ENCODE measurements at places on chromosomes 6 and 20.

- DNase-seq, result no peak
Measured at GRCh38 chr20:24370911-24371695, 98.3 kb upstream of the SYNDIG1 start.

- no peak for DNase-seq
Measured at GRCh38 chr20:52847731-52848359, 124.3 kb upstream of the TSHZ2 start.

- no peak for DNase-seq
Measured at GRCh38 chr6:117545161-117545595, 57.1 kb downstream of the GOPC start.

GRCh38 chr6:138084904-138085838 lies 22.0 kb downstream of the PERP start:
- no peak for DNase-seq

DNA sequence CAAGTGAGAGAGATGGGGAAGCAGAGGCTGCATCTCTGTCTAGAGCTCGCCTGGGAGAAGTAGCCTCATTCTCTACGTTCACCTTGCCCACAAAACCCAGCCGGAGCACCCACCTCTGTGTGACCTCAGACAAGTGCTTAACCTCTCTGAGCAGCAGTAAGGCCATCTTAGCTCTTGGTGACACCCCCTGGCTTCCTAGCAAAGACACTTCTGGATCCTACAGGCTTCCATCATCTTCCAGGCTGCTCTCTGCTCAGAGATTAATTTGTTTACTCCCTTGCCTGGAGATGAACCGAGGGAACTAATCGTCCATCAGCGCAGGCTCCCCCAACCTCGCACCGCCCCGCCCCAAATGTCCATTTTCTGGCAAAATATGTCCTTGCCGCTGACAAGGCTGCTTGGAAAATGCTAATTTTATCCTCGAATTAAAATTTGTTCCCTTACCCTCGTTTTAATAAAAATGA lies 24.0 kb upstream of the CTNNBL1 start:
- no peak for DNase-seq

GRCh38 chr20:59019217-59019616 lies at the start of gene TUBB1:
Gene TUBB1 (plus strand): TSS chr20:59019429. CDS start chr20:59019523, 94 bp downstream.
- DNase-seq, result no peak

DNA sequence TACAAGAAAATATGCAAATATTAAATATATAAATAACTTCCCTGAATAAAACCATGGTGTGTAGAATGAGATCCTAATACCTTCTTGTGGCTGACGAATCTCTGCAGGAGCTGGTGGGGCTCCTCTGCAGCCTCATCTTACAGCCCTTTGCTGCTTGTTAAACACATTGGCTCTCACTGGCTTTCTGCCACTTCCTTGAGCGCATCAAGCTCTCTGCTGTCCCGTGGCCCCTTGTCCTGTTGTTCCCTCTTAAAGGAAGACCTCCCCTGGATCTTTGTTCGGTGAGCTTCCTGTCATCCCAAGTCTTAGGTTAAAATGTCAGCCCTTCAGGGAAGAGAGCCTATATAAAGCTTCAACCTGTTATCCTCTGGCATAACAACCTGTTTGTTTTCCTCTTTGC lies 519.6 kb downstream of the DOK5 start:
- DNase-seq, result no peak

GRCh38 chr6:163790266-163790840 lies 375.8 kb downstream of the QKI start:
- no peak for DNase-seq

- no peak for DNase-seq
Measured at GRCh38 chr20:60249436-60249835, 291.2 kb downstream of the CDH26 start.

GRCh38 chr20:2385496-2385895 lies 4.8 kb downstream of the TGM6 start:
- no peak for DNase-seq

GRCh38 chr6:114364301-114364700 lies 21.5 kb upstream of the HS3ST5 start:
- DNase-seq, result no peak

- no peak for DNase-seq
Measured at GRCh38 chr6:159114569-159114968, 54.6 kb upstream of the FNDC1 start.

DNA sequence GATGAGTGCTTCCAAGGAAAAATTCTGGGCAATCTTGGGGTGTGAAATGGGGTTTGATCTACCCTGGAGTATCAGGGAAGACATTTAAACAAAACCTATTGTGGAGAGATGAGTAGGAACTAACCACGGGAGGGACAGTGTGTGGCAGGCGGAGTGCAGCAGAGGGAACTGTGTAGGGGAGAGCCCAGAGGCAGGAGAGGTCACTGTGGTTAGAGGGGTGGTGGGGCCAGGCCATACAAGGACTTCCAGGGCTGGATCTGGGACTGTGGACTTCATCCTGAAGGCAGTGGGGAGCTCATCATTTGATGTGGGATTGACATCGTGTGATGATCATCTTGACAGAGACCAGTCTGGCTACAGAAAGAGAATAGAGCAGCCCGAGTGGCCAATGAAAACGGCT lies 89.0 kb downstream of the TOX2 start:
- DNase-seq, result no peak

DNA sequence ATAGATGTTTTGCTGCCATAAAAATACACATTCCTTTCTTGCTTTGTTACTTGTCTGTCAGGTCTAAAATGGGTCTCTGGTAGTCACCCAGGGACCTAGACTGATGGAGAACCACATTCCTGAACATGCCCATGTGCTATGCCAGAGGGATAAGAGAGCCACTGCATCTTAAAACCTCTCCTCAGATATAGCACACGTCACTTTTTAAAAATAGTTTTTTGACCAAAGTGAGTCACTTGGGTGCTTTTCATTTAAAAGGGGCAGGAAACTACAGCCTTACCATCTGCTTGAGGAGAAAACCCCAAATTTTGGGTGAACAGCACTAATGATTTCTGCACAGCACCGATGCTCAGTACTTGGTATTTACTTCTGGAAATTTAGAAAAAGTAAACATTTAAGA lies 197.8 kb downstream of the OGFRL1 start:
- DNase-seq, result no peak
